ENCODE measurements at places on chromosomes 4 and X. TPM values are rescaled to one million over a fixed set of nuclear protein-coding genes. Genes with fewer than 3 reads are reported as not detected.

The TRPC3 gene
- not detected for total RNA-seq

The GNRHR gene
- not detected for total RNA-seq

The MAD2L1 gene
- total RNA-seq = 9.7 TPM

GRCh38 chrX:133307094-133307493 lies 88.9 kb upstream of the TFDP3 start:
- H3K4me1 ChIP-seq = no peaks in the 10 kb centered on the region
- DNase-seq = no peak
- no peaks in the 10 kb centered on the region for H3K27me3 ChIP-seq
- no peaks in the 10 kb centered on the region for H3K36me3 ChIP-seq

DNA sequence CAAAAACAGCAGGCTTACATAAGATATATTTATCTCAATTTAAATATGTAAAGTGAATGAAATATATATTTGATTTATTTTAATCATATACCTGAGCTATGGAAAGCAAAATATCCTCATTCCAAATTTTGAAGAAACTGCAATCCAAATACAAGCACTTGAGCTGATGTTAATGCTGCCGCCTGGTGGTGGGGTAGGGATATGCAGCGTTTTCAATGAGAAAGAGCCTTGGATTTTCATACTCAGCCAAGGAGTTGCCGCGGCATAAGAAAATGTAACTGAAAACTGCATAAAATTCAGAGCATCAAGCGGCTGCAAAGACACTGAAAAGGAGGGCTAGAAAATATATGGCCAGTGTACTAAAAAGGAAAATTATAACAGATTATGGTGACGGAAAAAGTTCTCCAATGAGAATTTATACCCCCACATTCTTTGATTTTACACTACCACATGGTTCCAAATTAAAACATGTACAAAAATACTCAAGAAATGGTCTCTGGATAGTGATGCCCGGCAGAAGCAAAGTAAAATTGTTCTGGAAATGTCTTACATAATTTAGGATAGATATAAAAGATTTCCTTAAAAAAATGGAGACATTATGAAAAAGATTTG lies 660.3 kb upstream of the PITX2 start:
- peaks cover 5% of the 10 kb centered on the region for H3K27me3 ChIP-seq
- H3K4me1 ChIP-seq = no peaks in the 10 kb centered on the region
- H3K36me3 ChIP-seq = no peaks in the 10 kb centered on the region
- no peak for DNase-seq
- no peak overlapping the region for H3K27ac ChIP-seq
